Sigmoid colon (tissue), 7 donors: ENCODE measurements at places on chromosomes 2 and 18. TPM values are rescaled to one million over a fixed set of nuclear protein-coding genes. Genes with fewer than 3 reads are reported as not detected.

GRCh38 chr2:102310964-102311640 is at the start of gene IL1RL1:
Gene IL1RL1 (plus strand): TSS chr2:102311563. CDS start chr2:102338265, 26,702 bp downstream.
- no peaks in the 10 kb centered on the region for H3K4me1 ChIP-seq
- H3K36me3 ChIP-seq: no peaks in the 10 kb centered on the region
- H3K27me3 ChIP-seq: no peaks in the 10 kb centered on the region
- H3K4me3 ChIP-seq: no peak within 1 kb of the TSS
- DNase-seq: no peak
- H3K27ac ChIP-seq: no peak within 1 kb of the TSS

DNA sequence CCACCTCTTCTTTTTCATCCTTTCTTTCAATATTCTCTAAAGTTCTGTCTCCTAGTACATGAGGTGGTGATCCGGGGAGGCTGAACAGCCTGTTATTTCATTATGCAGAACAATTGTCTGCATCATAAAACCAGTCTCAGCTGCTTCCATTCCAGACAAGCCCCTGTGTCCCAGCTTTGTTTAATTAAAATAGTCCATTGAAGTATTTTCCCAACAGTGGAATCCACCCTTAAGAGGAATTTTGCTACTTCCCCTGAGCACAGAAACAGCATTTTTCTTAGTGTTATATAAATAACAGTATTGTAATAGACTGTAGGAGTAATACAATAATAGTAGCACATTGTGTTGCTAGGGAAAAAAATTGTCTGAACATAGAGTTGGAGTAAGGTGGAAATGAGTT is 395.4 kb upstream of the TCF4 start:
- no peaks in the 10 kb centered on the region for H3K36me3 ChIP-seq
- no peak overlapping the region for H3K4me3 ChIP-seq
- H3K27ac ChIP-seq: no peak overlapping the region
- DNase-seq: no peak
- no peaks in the 10 kb centered on the region for H3K27me3 ChIP-seq

DNA sequence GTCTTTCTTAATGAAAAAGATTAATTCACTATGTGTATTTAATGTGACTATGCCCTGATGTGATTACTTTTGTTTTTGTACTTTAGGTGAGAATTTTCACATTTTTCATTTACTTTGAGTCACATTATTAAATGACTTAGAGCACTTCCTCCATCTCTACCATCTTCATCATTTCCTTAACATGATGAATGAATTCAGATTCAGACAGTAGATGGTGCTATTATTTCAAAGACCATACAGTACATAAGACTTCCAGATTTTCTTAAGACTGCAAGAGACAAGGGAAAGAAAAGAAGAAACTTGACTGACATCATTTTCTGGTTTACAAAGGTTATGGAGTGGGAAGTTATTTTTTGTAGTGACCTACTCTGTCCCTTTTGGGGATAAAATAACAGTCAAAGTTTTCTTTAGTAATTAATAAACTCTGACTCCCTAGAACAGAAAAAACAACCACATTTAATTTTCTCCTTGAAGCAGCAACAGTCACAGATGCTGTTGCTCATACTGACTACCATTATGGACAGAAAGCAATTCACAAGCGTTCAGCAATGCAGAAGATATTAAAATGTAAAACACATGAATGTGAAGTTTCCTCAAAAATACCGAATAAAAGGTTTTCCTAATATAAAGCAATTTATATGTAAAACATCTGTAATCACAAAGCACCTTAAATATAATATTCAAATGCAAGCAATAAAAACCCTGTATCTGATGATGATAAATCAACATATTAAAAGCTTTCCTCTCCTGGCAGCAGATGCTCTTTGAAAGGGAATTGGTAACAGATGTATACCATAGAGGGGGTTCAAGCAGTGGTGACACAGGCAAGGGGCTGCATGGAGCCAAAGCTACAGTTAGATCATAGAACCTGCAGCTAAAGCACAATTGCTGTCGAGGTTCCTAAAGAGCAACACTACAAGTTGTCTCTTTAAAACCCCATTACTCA is 1010.9 kb upstream of the NXPH2 start:
- H3K36me3 ChIP-seq: no peaks in the 10 kb centered on the region
- H3K4me3 ChIP-seq: no peak overlapping the region
- no peak for DNase-seq
- H3K4me1 ChIP-seq: no peaks in the 10 kb centered on the region
- H3K27ac ChIP-seq: no peak overlapping the region
- no peaks in the 10 kb centered on the region for H3K27me3 ChIP-seq

GRCh38 chr2:188279093-188279445 is 12.6 kb upstream of the GULP1 start:
- no peak for DNase-seq
- H3K4me1 ChIP-seq: no peaks in the 10 kb centered on the region
- no peaks in the 10 kb centered on the region for H3K36me3 ChIP-seq
- H3K27me3 ChIP-seq: no peaks in the 10 kb centered on the region

- no peaks in the 10 kb centered on the region for H3K36me3 ChIP-seq
- H3K27ac ChIP-seq: no peak overlapping the region
- H3K27me3 ChIP-seq: no peaks in the 10 kb centered on the region
- peak; percentile 28 for DNase-seq
Measured at GRCh38 chr2:231486851-231487596, 22.7 kb upstream of the NCL start.

SLC4A5 gene
- polyA plus RNA-seq: under 0.01 TPM

LAMA1 gene
- 1.8 TPM for polyA plus RNA-seq

COLEC11 gene
- 3.0 TPM for polyA plus RNA-seq
